ENCODE measurements at places on chromosomes 1 and 21.

- DNase-seq, result peak; percentile 59
Measured at GRCh38 chr1:155226188-155226909, 17.9 kb downstream of the MTX1 start.

DNA sequence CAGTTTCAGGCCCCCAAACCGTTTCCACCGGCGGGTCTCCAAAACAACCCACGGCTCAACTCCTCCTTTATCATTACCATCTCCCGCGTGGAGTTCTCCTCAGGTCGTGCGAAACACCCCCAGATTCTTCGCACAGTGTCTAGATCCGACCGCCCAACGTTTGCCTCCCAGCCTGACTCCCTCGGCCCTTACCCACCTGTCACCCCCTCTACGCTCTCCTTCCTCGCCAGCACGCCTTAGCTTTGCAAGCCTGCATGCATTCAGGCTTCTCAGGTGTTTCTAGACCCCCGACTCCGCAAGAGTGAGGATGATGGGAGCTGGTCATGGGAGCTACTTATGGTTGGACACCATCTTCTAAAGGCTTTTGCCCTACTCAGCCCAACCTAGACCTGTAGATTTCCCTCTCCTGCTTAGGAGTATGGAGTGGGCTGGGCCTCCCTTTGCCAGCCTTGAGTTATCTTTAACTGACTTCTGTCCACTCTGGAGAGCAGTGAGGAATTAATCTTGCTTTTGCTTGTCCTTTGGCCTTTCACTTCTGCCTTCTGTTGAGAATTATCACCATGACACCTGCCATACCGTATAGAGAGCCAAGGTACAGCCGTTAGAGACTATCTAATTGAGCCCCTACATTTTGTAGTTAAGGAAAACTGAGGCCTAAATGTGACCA, 865 bp downstream of the ATP5IF1 start:
- no peak for DNase-seq

DNA sequence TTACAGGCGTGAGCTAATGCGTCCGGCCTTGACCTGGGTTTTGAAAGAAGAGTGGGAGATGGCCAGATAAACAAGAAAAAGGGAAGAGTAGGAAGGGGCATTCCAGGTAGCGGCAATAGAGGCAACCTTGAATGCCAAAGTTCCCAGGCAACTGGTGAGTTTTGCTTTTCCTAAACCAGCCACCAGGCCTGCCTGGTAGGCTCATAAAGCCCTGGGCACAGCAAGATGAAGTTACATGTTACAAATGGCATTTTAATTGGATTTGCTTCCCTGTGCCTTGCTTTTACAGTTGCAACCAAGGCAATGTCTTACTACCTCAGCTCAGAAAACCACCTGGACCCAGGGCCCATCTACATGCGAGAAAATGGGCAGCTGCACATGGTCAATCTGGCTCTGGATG, 5.5 kb downstream of the LRRC42 start:
- no peak for DNase-seq

GRCh38 chr1:227317523-227318015, 723 bp downstream of the CDC42BPA start:
- DNase-seq, result peak; percentile 59

DNA sequence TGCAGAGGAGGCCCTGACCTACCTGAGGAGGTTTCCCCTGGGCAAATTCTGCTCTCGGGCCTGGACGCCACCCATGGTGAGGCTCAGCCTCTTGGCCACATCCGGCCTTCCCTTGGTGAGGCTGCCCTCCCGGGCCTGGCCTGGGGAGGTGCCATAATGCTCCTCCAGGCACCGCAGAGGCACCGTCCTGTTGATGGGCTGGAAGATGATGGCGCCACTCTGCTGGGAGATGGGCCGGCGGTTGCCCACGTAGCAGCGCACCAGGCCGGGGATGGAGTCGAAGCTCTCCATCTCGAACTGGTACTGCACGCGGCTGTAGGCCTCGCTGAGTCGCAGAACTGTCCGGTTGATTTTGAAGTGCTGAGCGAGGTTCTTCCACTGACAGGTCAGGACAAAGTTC, 92.7 kb downstream of the BCAR3 start:
- no peak for DNase-seq

DNA sequence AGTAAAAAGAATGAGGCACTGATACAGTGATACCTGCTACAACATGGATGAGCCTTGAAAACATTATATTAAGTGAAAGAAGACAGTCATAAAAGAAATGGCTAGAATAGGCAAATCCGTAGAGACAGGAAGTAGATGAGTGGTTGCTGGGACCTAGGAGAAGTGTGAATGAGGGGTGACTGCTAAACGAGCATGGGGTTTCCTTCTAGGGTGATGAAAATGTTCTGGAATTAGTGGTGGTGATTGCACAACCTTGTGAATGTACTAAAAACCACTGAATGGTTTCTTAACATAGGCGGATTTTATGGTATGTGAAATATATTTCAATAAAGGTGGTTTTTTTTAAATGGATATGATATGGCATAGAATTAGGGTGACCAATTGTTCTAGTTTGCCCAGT, 12.6 kb upstream of the SERINC2 start:
- no peak for DNase-seq
